ENCODE measurements at places on chromosomes 11 and 22. TPM values are rescaled to one million over a fixed set of nuclear protein-coding genes. Genes with fewer than 3 reads are reported as not detected.

The HEPHL1 gene
- total RNA-seq, result not detected

The C11orf42 gene
- total RNA-seq, result not detected

DNA sequence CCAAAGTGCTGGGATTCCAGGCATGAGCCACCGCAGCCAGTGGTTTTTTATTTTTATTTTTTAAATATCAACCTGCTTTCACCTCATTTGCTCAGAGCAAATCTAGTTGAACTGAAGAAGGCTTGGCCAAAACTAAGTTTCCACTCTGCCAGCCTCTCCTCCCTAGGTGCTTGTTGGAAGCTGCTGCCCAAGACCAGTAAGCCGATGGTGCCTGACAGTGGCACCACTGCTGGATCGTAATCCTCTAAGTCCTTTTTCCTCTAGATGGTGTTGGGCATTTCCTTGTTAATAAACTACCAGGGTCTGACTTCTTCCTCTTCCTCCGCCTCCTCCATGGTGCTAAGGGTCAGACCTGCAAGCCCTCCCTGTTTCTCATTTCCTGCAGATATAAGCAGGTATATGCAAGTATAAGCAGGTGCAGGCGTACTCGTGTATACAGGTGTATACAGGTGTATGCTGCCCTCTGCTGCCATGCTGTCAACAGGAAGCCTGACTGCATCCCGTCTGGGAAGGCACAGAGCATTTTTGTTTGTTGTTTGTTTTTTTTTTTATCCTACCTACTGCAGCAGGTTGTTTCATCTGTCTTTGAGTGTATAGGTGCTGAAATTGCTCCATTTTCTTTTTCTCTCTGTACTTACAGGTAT, 1.6 kb downstream of the NADSYN1 start:
- DNase-seq, result no peak

The DTX4 gene
- total RNA-seq, result 24.2 TPM

The ACTN3 gene
- total RNA-seq, result not detected
